ENCODE measurements at places on chromosomes 11 and 22. TPM values are rescaled to one million over a fixed set of nuclear protein-coding genes. Genes with fewer than 3 reads are reported as not detected.

DNA sequence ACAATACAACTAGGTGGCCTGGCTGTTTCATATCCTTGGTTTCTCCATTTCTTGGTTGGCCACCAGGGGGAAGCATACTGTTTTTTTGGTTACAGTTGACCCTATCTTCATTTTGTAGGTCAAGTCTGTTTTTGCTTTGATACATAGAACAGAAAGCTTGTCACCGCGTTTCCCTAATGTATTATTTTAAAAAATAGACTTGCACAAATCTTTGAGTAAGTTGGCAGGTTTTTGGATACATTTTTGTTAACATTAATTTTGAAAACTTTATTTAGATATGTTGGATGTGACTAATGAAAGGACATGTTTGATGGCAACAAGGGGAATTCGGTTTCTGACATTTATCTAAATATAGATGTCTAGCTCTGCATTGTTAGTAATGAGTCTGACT is 3.0 kb downstream of the NCR3LG1 start:
- peak; percentile 69 for DNase-seq
- peaks cover 4% of the 10 kb centered on the region for H3K36me3 ChIP-seq
- H3K4me1 ChIP-seq = peaks cover 43% of the 10 kb centered on the region
- H3K27me3 ChIP-seq = peaks cover 21% of the 10 kb centered on the region
- peak overlapping the region; percentile 94 for H3K27ac ChIP-seq

- H3K27ac ChIP-seq = no peak overlapping the region
- no peaks in the 10 kb centered on the region for H3K36me3 ChIP-seq
- no peak overlapping the region for H3K4me3 ChIP-seq
Observed at GRCh38 chr11:45927332-45927683, 4.9 kb downstream of the LARGE2 start.

- no peak overlapping the region for H3K4me3 ChIP-seq
- DNase-seq = no peak
Observed at GRCh38 chr11:119483881-119484371, 61.0 kb upstream of the THY1 start.

Gene MS4A8
- not detected for total RNA-seq

DNA sequence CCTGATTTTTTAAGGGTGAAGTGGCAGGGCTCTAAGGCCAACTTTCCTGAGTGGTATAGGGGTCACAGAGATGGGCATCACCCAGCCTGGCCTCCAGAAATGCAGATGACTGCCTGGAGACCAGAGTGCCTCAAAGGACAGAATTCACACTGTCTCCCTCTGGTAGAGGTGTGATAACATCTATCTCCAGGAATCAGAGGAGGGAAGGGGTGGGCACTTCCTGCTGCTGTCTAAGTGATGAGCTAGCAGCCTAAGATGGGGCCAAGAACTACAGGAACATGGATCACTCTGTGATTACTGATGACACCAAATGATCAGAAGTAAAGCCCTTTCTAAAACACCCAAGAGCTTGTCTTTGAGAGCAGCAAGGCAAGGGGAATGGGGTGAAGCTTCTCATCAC is 61.9 kb downstream of the C11orf58 start:
- H3K4me3 ChIP-seq = no peak overlapping the region
- peaks cover 15% of the 10 kb centered on the region for H3K4me1 ChIP-seq
- DNase-seq = no peak
- no peak overlapping the region for H3K27ac ChIP-seq
- no peaks in the 10 kb centered on the region for H3K36me3 ChIP-seq

DNA sequence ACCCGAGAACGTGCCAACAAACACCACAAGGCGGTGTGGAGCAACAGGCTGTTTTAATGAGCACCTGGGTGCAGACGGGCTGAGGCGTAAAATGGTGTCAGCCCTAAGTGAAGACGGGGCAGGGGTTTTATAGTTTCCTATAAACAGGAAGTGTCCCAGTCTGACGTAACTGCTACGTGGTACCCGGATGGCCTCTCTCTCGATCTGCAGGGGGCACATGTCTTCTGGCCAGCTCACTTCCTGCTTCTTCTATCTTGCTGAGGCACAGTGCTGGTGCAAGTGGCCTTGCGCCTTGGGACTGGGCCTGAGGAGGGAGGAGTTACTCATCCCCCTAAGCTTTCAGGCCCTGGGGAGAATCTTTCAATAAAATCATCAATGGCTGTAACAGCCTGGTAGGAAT is 20.9 kb downstream of the OOSP3 start:
- no peak overlapping the region for H3K4me3 ChIP-seq
- DNase-seq = no peak
- peaks cover 7% of the 10 kb centered on the region for H3K27me3 ChIP-seq

Gene MYBPC3
- total RNA-seq = not detected

DNA sequence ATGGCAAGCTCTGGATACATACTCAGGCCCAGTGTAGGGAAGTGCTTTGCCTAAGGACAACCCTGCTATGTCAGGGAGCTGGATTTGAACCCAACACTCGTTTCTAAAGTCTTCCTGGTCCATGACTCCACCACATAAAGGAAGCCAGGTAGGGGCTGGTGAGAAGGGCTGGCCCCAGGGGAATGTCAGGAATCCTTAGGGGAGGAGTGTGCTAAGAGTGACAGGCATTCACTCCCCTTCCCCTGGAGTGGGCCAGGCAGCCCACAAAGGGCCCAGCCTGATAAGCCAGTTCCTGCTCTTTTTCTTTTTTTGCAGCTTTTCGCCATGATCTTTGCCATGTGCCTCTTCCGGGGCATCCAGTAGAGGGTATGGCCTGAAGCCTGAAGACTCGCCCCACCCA is 21.9 kb downstream of the TP53I11 start:
- H3K27me3 ChIP-seq = no peaks in the 10 kb centered on the region
- H3K4me3 ChIP-seq = no peak overlapping the region
- no peak for DNase-seq
- no peaks in the 10 kb centered on the region for H3K36me3 ChIP-seq
- no peak overlapping the region for H3K27ac ChIP-seq

DNA sequence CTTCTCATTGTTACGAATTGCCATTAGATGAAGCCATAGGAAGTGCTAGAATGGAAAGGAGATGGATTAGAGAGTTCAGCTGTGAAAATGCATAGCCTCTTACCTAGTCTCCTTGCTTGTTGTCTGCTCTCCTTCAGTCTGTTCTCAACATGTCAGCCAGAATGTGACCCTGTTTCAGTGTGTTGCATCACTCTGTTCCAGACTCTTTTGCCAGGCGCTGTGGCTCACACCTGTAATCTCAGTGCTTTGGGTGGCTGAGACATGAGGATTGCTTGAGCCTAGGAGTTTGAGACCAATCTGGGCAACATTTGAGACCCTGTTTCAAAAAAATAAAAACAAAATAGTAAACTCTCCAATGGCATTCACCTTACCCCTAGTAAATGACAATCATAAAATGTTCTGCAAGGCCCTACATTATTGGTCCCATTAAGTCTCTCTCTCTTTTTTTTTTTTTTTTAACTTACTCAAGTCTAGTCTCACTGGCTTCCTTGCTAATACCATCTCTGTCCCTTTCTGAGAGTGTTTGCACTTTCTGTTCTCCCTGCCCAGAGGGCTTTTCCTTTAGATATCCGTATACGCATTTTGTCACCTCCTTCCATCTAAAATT is 39.4 kb downstream of the CYP2R1 start:
- H3K36me3 ChIP-seq = peaks cover 57% of the 10 kb centered on the region
- peak overlapping the region; percentile 92 for H3K27ac ChIP-seq
- H3K27me3 ChIP-seq = no peaks in the 10 kb centered on the region
- peaks cover 41% of the 10 kb centered on the region for H3K4me1 ChIP-seq
- H3K4me3 ChIP-seq = peak overlapping the region; percentile 12

DNA sequence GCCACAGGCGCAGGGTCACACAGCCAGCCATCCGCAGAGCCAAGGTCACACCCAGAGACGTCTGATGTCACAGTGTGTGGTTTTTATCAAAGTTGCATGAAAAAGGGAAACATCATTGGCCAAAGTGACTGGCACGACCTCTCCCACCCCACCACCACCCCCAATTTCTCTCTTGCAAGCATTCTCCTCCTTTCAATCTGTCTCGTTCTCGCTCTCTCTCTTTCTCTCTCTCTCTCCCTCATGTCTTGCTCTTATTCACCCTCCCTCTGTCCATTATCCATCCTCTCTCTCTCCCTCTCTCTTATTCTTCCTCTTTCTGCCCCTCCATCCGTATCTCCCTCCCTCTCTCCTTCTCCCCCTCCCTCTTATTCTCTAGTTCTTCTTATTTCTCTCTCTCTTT is 40.6 kb downstream of the MN1 start:
- no peaks in the 10 kb centered on the region for H3K27me3 ChIP-seq
- H3K36me3 ChIP-seq = no peaks in the 10 kb centered on the region
- no peaks in the 10 kb centered on the region for H3K4me1 ChIP-seq
- DNase-seq = no peak
- no peak overlapping the region for H3K27ac ChIP-seq

Data from activated T-cell treated with anti-CD3 and anti-CD28 coated beads, Interleukin-2, amount 50 U/mL, for 72 hours (primary cell).